Forelimb muscle (tissue), 1 donor: ENCODE measurements at places on chromosomes 7 and 10. TPM values are rescaled to one million over a fixed set of nuclear protein-coding genes. Genes with fewer than 3 reads are reported as not detected.
A peak's percentile ranks its signal among the peaks of the same experiment; 100 is the strongest.

GRCh38 chr10:86376852-86377796, 10.5 kb upstream of the GRID1 start:
- no peak for DNase-seq

DNA sequence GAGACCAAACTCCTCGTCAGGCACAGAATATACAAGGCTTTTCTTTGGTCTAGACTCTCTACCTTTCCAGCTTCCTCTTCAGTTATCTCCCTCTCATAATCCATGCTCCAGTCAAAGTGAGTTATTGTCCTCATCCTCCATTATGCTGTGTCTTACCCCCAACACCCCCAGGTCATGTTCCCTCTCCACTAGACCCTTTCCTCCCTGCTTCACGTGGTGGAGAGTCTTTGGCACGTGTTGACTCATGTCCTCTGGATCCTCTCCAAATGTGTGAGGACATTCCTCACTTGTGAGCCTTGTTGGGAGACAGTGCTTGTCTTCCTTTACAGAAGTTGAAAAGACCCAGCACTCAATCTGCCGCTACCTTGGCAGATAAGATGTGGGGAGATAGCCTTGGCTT, 36.0 kb upstream of the DLD start:
- DNase-seq: no peak

The TRPV5 gene
- polyA plus RNA-seq: 0.15 TPM

The FFAR4 gene
- 0.04 TPM for polyA plus RNA-seq

The ADCYAP1R1 gene
- polyA plus RNA-seq: 6.7 TPM

- DNase-seq: peak; percentile 58
Observed at GRCh38 chr10:128268015-128268722, 141.9 kb upstream of the MKI67 start.

DNA sequence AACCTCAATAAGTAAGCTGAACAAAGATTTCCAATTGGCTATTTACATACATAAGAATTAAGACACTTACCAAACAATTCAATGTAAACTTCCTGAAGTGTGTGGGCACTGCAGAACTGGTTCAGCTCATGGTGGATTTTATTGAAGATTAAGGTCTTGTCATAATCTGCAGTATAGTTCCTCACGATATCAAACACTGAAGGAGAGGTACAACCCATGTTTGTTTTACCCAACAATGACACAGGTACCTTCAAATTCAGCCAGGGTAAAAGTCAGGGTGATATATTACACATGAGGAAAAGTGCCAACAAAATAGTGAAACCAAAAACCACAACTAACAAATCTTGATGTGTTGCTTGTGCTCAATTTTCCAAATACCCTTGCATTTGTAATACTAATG, 10.0 kb downstream of the ERLIN1 start:
- DNase-seq: no peak

The OR2F1 gene
- not detected for polyA plus RNA-seq

The UPK3B gene
- polyA plus RNA-seq: 0.22 TPM

The PTPRZ1 gene
- polyA plus RNA-seq: 3.0 TPM

The MEST gene
- 810 TPM for polyA plus RNA-seq
